ENCODE measurements at places on chromosomes 12 and 14.

DNA sequence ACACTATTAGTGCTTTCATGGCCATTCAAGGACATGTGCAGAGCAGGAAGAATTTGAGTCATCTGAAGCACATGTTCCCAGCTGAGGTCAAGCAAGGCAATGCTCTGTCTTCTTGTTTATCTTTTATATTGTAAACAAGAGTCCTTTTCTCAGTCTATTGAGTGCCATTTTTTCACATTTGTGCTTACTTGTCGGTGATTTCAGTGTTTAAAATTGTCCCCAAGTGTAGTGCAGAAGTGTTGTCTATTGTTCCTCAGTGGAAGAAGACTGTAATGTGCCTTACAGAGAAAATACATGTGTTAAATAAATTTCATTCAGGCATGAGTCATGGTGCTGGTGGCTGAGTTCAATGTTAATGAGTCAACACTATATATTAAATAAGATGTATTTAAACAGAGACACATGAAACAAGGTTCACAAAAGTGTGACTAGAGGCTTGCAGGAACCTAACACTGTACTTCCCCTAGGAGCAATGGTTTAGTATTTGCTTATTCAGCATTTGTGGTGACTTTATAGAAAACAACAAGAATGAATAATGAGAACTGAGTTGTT, 391.1 kb downstream of the LRIG3 start:
- DNase-seq: no peak

DNA sequence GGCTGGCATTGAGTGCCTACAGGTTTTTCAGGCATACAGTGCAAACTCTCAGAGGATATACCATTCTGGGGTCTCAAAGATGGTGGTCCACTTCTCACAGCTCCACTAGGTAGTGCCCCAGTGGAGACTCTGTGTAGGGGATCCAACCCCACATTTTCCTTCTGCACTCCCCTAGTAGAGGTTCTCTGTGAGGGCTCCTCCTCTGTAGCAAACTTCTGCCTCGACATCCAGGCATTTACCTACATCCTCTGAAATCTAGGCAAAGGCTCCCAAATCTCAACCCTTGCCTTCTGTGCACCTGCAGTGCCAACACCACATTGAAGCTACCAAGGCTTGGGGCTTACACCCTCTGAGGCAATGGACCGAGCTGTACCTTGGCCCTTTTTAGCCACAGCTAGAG, 179.2 kb downstream of the CCDC91 start:
- peak; percentile 16 for DNase-seq

- DNase-seq: peak; percentile 75
Observed at GRCh38 chr14:92783813-92784431, 10.2 kb upstream of the GOLGA5 start.

GRCh38 chr14:97931273-97931672, 1134.1 kb downstream of the VRK1 start:
- DNase-seq: no peak

DNA sequence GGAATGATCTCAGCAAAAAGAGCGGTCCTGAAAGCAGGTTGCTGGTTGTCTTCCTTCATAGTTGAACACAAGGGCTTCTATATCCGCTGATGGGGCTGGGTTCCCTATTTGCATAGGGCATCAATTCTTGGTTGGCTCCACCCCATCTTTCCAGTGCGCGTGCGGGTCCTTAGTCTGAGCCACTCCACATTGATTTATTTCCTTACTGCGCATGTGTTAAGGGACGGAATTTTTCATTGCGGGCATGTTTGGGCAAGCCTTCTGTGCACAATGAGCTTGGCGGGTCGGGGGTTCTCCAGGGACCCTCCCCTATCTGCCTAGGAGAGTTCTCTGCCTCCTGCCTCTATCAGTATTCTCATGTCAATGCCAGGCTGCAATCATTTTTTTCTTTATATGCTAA, 21.2 kb upstream of the DLGAP5 start:
- DNase-seq: no peak

DNA sequence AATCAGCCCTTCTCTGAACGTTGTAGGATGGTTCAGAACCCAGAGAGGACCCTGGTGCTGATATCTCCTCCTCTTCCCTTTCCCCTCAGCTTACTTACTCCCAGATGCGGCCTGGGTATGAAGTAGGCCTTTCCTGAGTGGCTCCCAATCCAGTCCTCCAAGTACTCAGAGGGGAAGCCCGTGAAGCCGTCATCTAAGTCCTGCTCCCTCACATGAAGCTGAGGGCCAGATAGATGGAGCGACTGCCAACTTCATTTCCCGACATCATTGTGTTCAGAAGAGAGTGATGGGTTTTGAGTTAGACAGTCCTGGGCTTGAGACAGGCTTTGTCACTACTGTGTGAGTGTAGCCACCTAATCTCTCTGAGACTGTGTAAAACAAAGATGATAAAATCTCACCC, 2.7 kb downstream of the APOLD1 start:
- DNase-seq: no peak

- peak; percentile 26 for DNase-seq
Observed at GRCh38 chr14:61527325-61528100, 167.8 kb upstream of the HIF1A start.

DNA sequence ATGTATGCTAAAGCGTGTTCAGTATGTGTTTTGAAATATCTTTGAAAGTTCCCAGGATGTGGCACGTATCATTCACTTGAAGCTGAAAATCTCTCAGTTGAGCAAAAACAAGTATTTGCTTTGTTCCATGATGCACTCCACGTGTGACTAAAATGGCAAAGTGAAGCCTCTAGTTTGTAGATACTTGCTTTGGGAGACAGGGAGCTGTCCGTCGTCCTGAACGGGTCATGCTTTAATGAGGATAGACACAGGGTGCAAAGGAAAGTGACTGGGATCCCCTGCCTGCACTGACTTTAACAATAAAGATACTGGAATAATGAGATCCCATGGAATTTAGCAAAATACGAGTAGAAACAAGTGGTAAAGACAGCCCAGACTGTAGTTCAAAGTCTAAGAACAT, 991.4 kb downstream of the NRXN3 start:
- DNase-seq: no peak

DNA sequence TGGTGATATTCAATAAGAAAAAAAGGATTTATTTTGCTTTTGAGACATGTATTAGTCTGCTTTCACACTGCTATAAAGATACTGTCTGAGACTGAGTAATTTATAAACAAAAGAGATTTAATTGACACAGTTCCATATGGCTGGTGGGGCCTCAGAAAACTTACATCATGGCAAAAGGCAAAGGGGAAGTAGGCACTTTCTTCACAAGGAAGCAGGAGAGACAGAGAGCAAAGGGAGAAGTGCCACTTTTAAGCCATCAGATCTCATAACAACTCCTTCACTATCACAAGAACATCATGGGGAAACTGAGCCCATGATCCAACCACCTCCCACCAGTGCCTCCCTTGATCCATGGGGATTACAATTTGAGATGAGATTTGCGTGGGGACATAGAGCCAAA, 43.9 kb downstream of the BHLHE41 start:
- DNase-seq: no peak

GRCh38 chr12:120814903-120815429, 89.2 kb downstream of the SPPL3 start:
- no peak for DNase-seq

- no peak for DNase-seq
Observed at GRCh38 chr12:12585115-12585863, 22.6 kb upstream of the DUSP16 start.

GRCh38 chr12:13387101-13387500, 190.6 kb downstream of the EMP1 start:
- no peak for DNase-seq

- no peak for DNase-seq
Observed at GRCh38 chr14:70735043-70735442, 74.3 kb downstream of the MAP3K9 start.

DNA sequence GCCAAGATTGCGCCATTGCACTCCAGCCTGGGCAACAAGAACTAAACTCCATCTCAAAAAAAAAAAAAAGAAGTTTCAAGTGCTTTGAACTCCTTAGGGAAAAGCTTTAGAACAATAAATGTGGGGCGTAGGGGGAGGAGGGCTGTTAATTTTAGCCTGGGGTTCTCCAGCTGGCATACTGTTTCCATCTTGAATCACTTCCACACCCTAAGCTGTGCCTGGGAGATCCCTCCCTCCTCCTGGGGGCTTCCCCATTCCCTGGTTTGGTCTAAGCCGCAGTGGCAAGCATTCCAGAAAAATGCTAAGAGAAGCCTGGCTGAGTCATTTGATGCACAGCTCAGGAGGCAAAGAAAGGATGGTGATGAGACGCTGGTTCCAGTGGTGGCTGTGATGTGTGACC, 2.3 kb upstream of the ZNF384 start:
- no peak for DNase-seq

DNA sequence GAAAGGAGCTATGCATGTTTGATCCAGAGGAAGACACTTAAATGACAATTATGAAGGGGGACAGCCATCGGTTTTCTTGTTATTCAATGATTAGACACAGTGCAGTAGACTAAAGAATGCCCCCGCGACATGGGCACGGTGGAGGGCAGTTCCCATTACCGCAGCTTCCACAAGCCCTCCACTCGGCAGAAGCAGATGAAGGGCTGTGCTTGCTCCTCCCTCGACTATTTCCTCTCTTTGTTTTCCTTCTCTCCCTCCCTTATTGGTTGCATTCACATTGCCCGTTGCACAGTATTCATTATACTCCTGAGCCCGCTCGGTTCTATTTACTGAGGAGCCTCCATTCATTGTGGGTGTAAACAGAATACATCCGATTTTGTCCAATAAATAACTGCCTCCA, 138.8 kb upstream of the RASSF8 start:
- DNase-seq: no peak

DNA sequence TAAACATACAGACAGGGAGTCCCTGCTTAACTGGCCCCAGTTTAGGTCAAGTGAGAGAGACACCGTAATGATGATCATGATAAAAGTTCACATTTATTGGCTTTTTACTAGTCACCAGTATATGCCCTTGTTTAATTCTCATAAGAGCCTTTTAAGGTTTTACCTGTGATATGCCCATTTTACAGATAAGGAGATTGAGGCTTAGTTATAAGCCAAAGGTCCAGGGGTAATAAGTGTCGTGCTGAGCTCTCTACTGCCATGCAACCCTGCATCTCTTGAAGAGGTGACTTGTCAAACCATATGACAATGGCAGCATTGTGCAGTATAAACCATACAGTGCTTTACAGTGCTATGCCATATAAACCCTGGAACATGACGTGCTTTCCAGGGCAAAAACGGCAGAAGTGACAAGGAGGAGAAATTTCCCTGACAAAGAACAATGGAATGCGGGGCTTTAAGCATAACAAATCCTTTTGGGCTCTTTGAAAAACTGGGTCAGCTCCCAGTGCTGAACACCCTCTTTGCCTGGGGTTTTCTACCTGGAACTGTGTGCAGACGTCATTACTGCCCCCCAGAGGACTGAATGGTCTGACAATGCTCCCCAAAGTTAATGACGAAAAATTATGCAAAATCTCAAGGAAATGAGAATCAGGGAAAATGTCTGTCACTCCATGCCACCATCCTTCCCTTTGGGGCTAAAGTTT, 59.7 kb upstream of the C14orf132 start:
- no peak for DNase-seq

DNA sequence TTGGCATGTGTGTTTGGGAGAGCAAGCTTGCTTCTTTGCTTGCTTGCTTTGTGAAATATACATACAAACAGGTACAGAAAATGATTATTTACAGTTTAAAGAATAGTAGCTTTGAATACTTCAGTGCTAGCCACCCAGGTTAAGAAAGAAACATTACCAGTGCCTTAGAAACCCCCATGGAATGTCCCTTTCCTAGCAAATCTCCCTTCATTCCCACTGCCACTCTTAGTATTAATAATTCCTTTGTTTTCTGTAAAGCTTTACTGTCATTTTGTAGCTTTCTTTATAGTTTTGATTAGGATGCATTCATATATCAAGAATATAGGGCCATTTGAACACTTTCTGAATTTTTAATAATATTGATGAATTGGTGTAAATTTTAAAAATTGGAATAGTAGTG, 9.5 kb downstream of the SRGAP1 start:
- no peak for DNase-seq

DNA sequence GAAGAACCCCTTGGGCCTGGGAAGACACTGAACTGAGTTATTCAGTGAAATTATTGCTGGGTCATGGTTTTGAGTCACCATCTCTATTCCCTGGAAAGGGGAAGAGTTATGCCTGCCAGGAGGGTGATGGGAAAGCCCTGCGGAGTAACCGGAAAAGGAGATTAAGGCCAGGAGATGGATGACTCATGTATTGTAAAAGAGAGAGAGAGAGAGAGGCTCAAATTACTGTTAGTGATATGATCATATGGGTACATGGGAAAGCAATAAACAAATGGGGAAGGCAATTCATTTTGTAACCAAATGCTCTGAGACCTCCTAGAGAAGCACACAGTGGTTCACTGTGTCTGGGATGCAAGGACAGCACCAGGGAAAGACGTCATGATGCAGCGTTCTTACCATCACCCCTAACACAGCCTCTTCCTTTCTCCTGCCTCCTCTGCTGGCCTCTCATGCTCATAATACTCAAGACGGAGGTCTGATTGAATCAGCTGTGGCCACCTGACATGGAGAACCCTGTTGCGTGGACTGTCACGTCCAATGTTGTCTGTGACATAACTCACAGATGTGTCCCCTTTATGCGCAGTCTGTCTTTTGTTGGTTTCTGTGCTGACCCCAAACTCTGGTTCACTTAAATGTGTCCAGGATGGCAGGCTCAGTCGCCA, 243.7 kb downstream of the TMEM132D start:
- no peak for DNase-seq

- DNase-seq: no peak
Observed at GRCh38 chr14:100433428-100433814, 110.3 kb downstream of the SLC25A47 start.

- no peak for DNase-seq
Observed at GRCh38 chr12:52415870-52416750, 10.0 kb upstream of the KRT82 start.

DNA sequence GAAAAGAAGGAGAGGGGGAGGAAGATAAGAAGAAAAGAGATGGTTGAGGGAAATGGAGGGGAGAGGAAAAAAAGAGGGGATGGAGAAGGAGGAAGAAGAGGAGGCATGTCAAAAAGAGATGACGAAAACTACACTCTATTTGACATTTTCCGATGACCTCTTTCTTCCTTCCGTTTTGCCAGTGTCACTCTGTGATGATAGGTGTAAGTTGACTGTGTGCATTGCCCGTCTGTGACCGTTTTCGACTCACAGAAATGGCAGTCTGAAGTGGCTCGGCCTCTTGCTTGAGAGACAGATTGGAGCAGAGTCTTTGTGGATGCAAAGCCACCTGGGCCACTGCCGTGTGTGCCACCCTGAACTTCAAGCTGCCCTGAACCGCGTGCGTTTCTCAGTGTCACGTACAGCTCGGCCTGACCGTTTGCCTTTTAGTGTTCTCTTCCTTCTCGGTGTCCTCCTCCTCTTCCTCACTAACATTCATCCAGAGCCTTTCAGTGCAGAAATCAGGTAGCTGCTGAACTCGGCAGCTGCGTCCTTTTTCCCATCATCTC, 32.7 kb downstream of the ELK3 start:
- no peak for DNase-seq

DNA sequence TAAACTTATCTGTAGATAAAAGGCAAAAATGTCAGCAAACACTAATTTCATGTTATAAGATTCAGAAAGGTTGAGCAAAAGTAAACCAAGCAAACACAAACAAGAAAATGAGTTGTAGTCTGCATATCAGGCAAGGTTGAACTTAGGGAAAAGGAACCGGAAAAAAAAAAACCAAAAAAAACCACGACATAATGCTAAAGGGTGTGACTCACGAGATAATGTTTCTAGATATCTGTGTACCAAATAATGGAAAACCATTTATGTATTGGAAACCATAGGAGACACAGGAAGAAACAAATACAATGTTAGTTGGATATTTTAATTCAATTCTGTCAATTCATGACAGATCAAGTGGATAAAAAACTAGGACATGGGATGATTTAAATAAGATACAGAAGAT, 60.5 kb downstream of the GPATCH2L start:
- no peak for DNase-seq

Measured in hematopoietic multipotent progenitor cell (in vitro differentiated cells).